ENCODE measurements at places on chromosomes 12 and 14.

DNA sequence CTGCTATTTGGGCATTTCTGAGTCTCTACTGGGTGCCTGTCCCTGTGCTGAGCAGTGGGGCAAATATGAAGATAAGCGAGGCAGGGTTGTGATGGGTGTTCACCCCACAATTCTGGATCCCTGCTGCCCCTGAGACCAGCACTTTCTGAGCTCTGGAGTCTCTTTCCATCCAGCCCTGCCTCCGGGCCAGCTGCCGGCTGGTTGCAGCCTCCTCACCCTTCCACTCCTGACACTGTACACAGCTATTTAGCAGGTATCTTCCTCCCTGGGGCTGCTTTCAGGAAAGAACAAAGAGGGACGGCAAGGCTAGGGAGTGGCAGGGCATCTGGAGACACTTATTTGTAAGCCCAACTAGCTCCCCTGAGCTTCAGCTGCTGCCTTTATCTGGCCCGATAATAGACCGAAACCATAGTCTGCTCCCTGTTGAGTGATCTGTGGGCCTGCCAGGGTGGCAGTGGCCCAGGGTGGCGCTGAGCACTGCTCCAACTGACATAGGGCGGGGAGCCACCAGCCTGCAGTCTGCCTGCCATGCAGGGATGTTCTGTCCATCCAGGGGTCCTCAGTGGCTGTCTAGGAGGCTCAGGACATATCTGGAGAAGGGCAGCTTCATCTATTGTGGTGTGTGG lies 7.6 kb upstream of the KRT80 start:
- no peak for DNase-seq

DNA sequence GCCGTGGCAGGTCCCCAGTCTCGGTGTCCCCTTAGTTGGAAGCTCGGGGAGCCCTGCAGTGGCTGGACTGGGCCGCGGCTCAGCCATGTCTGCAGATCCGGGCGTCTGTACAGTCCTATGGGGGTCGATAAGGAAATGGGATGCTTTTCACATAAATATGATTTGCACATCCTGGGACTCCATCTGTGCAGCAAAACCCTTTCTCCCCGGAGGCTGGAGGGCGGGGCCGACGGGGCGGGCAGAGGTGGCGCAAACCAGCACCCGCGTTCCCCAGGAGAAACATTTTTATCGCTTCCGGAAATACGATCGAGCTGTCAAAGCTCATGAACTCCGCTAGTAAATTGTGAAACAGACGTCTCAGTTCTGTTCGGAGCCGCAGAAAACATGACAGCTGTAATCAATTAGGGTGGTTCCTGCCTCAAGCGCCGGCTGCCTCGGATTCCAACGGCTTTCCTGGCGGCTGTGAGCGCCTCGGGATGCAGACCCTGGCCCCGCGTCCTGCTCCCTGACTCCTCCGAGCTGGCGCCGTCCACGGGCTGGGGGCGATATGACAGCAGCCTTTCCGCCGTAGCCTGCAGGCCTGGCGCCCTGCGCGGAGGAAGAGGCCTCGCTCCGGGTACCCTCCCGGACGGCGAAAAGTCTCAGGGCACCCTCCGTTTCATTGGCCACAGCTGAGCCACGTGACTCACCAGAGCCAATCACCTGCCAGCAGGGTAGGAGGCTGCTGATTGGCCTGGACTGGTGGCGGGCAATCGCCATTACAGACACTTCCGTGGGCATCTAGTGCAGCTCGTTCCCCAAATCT lies 23.0 kb downstream of the DIO3 start:
- DNase-seq, result peak; percentile 46

- DNase-seq, result no peak
These were observed 74.3 kb downstream of the GALNT8 start for GRCh38 chr12:4794491-4794890.

DNA sequence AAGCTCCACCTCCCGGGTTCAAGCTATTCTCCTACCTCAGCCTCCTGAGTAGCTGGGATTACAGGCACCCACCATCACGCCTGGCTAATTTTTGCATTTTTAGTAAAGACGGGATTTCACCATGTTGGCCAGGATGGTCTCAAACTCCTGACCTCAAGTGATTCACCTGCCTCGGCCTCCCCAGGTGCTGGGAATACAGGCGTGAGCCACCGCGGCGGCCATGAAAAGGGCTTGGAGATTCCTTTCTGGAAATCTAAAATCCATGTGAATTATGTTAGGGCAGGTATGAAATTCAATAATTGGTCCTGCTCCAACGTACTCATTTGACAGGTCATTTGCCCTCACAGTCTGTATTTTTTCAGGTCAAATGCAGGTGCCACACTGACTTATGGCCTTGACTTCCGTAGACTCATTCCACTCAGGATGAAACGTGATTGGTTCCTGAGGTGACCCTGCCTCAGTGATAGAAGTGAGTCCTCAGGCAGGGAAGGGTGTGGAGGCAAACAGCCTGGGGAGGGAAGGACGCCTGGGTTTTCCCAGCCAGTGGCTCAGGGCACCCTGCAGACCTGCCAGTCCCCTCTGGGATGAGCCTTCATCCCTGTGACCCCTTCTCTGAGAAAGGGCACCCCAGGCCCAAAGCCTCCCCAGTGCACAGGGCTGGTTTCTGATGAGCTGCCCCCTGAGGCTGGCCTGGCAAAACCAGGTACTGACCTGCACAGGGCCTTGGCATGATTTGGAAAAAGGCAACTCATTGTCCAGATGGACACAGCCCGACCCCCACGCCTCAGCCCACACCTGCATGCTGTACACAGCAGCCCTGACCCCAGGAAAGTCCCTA lies 48.7 kb downstream of the PSMA6 start:
- DNase-seq, result no peak

DNA sequence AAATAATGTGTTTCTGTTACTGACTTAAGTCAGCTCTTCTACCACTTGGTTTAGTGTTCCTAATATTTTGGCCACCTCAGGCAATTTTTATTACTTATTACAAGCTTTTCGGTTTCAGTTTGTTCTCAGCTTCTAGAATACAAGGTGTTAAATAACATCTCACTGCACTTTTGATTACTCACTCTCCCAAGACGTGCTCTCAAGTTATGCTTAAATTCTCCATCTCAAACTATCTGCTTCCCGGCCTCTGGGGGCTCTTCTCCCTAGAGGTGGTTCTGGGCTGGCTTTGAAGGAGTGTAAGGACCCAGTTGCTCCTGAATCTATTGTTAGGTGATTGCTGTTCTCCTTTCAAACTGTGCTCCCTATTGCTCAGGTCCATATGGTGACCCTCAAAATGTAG lies 193.9 kb upstream of the DDHD1 start:
- no peak for DNase-seq

GRCh38 chr14:30805284-30805683 lies 69.1 kb upstream of the COCH start:
- no peak for DNase-seq

All from HTR-8/SVneo (cell line).